Fibroblast of skin of right quadriceps (primary cell): ENCODE measurements at places on chromosomes 7 and 10.
A peak's percentile ranks its signal among the peaks of the same experiment; 100 is the strongest.

DNA sequence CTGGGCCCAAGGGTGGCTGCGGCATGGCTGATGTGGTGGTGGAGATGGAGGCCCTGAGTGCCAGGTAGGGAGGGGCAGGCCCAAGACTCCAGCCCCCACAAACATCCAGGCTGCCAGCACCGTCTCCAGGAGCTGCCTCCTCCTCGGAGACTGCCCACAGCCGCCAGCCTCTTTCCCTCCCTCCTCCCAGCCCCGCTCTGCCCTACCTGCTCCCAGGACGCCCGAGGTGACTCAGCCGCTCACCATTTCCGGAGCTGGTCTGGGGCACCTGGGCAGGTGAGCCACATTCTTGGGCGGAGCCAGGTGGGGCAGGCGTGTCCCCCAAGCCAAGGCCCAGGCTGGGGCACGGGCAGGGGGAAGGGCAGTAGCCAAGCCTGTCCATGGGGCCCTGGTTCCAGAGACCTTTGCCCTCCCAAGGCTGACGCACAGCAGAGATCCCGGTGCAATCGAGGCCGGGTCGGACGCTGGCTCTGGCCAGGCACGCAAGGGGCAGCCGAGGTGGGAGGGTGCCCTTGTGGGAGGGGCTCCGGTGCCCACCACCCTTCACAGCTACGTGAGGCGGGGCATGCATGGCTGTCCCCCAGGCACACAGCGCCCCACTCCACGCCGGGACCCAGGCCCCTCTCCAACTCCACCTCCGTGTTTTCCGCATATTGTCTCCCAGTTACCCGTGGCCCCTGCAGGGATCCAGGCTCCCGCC lies 8.8 kb downstream of the ADAP1 start:
- no peak for DNase-seq

DNA sequence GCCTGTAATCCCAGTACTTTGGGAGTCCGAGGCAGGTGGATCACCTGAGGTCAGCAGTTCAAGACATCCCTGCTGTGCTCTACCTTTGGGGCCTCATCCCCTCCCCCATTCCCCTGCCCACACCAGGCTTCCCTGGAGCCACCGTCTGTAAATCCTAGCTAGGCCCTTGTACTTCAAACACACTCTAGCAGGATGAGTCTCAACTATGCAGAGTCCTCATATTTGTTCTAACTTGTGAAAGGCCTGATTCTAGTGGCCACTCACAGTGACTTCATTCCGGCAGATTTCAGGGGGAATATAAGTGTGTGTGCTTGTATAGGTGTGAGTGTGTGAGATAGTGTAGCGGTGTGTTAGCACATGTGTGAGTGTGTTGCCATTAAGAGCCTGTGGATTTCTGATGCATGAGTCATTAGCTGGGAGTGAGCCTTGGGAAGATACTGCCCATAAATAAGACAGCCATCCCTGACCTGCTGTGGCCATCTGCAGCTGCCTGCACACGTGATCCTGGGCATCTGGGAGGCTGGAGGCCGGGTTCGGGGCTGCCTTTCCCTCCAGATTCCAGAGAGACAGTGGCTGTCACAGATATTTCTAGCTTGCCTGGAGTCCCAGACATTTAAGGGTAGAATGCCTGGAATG lies 1.7 kb upstream of the NEURL1 start:
- peak; percentile 94 for DNase-seq

GRCh38 chr10:78752708-78753107 lies 316.1 kb upstream of the ZMIZ1 start:
- DNase-seq, result no peak

GRCh38 chr7:91787931-91788330 lies 92.6 kb downstream of the MTERF1 start:
- DNase-seq, result no peak

- no peak for DNase-seq
These were observed 84.1 kb downstream of the VOPP1 start for GRCh38 chr7:55488216-55488615.

DNA sequence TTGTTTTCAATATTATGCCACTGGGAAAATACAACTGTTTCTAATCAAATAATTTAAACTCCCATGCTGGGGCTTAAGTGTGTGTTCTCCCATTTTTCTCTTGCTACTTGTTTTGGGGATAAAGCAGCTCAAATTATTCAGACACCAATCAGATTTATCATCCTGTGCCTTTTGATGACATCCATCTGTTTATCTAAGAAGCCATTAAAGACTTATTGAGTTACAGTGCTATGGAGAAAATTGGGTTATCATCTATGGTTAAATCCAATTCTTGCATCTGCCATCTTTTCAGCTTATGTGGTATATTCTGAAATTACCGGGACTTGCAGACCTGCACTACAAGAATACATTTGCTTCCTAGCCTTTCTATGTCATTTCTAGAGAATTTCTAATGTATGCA lies 401.2 kb downstream of the GFRA1 start:
- no peak for DNase-seq

DNA sequence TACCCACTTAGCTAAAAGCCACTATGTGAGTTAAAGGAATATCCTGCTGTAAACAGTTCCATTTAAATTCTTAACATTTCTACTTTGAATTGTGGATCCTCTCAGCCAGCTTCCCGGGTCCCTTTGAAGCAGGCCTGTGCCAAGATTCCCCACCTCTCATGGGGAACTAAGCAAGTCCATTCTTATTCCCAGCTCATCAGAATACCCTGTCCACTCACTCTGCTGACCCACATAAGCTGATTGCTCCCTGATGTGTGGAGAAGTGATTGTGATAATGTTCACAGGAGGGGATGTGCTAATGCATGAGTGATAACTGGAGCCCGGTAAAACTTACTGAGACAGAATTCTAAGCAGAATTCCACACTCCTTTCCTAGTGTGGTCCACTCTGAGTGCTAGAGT lies 709.7 kb downstream of the CNTNAP2 start:
- no peak for DNase-seq

DNA sequence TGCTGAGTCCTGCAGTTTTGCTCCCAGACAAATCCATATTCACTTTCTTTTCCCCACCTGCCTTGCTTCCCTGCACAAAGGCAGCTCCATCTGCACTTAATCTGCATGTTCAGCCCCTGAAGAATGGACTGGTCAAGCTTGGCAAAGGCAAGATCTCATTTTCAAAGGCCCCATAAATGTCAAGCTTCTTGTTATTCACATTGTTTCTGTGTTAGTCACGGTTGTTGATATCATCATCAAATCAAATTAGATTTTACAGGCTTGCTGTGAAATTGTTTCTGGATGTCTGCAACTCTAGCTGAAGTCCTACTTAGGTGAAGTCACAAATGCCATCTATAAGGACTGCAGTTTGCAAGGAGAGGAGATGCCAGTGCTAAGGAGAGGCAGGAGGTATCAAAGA lies 91.0 kb downstream of the GPAM start:
- DNase-seq, result no peak

GRCh38 chr7:110852156-110852940 lies 238.6 kb upstream of the LRRN3 start:
- peak; percentile 6 for DNase-seq

DNA sequence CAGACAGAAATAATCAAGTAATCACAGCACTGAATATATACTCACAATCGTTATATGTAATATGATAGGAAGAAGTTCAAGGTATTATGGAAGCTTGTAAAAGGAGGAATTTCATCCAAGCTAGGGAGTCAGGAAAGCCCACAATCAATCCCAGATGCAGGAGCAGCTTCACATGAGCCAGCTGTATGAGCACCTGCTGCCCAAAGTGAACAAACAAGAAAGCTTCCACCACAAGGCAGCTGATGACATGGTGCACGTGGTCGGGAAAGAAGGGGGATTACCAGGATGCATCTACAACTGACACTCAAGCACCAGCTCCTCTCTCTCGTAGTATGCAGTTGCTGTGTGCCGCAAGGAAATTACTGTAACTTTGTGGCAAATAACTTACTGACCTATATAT lies 225.2 kb downstream of the XPNPEP1 start:
- DNase-seq, result no peak

DNA sequence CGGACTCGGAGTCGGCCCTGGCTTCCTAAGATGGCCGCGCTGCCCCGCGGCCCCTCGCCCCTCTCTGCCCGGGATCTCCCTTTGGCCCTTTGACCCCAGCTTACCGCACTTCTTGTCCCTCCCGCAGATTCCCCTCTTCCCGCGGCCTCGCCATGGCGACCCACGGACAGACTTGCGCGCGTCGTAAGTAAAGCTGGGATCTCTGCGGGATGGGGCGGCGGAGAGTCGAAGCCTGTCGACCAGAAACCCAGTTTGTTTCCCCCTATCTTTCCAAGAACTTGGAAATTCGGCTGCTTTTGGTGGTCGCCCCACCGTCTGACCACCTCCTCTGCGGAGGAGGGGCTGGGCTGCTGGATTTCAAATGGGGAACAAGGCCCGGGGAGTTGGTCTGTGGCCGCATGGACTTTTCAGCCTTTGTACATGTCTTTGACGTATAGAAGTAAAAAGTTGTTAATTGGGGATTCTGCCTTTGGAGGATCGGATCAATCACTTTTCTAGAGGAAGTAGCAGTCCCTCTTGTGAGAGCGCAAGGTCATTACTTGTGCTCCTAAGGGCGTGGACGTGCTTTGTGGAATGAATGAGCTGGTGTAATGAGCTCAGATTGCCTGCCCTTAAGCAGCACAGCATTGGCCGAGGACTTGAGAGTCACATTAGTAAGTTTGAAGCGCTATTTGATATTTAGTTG lies 553 bp downstream of the VDAC2 start:
- DNase-seq, result peak; percentile 37

GRCh38 chr7:147008530-147008929 lies 891.9 kb downstream of the CNTNAP2 start:
- DNase-seq, result no peak

DNA sequence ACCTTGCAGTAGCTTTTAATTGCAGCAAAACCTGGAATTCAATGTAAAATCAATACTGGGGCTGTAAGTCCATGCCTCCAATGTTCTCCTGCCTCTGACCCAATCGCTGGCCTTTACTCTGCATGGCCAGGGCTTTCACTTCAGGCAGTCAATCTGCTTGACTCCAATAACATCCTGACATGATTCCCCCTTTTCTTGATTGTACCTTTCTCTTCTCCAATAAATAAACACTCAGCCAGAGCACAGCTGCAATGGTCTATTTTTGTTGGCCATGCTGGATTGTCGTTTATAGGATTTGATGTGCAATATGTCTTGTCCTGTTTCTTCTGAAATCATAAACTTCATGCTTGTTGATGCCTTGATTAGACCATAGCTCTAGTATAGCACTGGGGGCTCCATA lies 97.8 kb upstream of the COL1A2 start:
- DNase-seq, result no peak

GRCh38 chr10:73859784-73860491 lies 14.4 kb downstream of the CAMK2G start:
- no peak for DNase-seq

- no peak for DNase-seq
These were observed 25.7 kb downstream of the C10orf71 start for GRCh38 chr10:49324711-49325110.

- DNase-seq, result peak; percentile 51
These were observed 642 bp upstream of the COL13A1 start for GRCh38 chr10:69801094-69801433.

GRCh38 chr10:14975672-14976273 lies 16.6 kb downstream of the MEIG1 start:
- DNase-seq, result no peak

GRCh38 chr7:49564379-49564714 lies 209.1 kb upstream of the VWC2 start:
- DNase-seq, result no peak

GRCh38 chr7:87210506-87210905 lies 9.0 kb downstream of the TMEM243 start:
- DNase-seq, result no peak

GRCh38 chr7:22563621-22564241 lies 63.7 kb upstream of the STEAP1B start:
- DNase-seq, result no peak

DNA sequence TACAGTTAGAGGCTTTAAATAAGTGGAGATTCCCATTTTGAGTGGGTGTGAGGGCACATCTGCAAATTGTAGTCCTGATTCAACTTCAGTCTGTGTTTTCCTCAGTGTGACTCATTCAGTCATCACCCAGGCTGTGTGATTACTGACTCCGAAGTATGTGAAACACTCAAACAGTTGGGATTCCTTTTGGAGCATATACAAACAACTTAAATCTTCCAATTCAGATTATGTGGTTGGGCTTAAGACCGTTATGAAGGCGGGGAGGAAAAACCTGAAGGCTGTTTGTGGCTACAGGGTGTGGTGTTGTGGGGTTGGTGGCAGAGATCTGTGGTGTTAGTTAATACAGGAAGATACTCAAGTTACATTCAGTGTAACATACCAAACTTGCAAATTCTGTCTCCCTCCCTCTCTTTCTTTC lies 259.7 kb upstream of the FERD3L start:
- DNase-seq, result peak; percentile 99

GRCh38 chr7:65554-65953 lies 126.8 kb upstream of the FAM20C start:
- DNase-seq, result no peak

DNA sequence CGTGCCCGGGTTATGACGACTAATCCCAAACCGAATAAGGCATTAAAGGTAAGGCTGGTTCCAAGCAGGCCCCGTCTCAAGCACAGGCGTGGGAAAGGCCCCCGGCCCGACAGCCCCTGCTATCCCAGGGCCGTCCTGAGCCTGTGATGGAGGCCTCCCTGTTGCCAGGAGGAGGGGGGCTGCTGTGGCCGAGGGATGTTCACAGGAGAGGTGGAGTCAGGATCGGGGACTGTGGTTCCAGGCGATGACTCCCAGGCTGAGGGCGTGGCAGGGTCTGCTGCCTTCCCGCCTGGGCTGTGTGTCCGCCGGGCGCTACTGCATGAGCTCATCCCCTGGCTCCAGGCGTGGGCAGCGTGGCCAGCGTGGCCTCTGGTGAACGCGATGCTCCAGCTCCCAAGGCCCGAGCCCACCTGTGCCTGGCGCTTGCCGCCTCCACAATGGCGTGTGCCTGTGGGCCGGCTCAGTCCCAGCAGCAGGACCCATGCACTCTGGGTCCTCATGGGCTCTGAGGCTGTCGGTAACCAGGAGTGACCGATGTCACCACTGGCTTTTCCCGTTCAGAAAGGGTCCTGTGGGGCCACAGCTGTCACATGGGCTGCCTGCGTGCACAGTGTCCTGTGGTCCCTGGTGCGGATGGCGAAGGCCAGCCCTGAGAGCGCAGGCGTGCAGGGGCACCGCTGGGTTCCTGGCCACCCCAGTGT lies 8.8 kb downstream of the MAFK start:
- no peak for DNase-seq

GRCh38 chr7:80941208-80941758 lies 22.4 kb upstream of the SEMA3C start:
- peak; percentile 71 for DNase-seq

DNA sequence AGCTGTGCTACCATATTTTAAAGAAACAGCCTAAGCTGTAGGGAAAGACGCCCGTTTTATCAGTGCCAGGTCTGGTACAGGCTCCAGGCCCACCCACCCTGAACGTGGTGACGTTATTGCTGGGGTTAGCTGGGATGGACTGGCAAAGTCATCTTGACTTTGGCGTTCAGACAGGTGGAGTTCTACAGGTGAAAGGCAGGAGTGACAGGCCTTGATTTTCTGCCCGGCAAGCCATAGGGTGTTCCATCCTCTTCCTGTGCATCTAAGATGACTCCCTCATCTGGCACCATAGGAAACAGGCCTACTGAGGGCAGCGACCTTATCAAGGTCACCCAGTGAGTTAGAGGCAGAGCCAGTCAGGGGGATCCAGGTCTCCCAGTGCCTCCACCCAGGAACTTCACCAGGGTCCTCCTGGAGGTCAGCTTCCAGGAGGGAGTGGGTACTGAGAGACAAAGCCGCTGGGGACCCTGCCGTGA lies 41.6 kb downstream of the HK1 start:
- DNase-seq, result no peak
